Thyroid gland (tissue), 4 donors: ENCODE measurements at places on chromosomes 2 and 18.

- H3K27me3 ChIP-seq, result peaks cover 3% of the 10 kb centered on the region
- no peak for DNase-seq
- peak overlapping the region; percentile 54 for H3K27ac ChIP-seq
- H3K36me3 ChIP-seq, result no peaks in the 10 kb centered on the region
These were observed 969 bp upstream of the ALKAL2 start for GRCh38 chr2:288758-289361.

DNA sequence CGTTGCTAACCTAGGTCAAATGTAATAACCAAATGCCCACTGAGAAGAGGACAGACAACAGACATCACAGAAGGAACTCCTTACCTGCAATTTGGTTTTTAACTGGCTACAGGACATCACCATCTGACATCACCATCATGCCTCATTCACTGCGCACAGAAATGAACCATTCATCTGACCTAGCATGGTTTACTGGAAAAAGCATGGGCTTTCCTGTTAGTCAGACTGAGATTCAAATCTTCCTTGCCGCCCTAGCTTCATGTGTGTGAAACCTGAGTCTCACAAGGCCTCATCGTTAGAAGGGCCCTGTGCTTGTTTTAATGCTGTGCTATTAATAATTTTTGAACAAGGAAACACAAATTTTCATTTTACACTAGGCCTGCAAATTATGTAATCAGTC, 1.1 kb upstream of the HIBCH start:
- peaks cover 11% of the 10 kb centered on the region for H3K4me1 ChIP-seq
- H3K4me3 ChIP-seq, result no peak overlapping the region
- H3K27ac ChIP-seq, result peak overlapping the region; percentile 100
- DNase-seq, result no peak

DNA sequence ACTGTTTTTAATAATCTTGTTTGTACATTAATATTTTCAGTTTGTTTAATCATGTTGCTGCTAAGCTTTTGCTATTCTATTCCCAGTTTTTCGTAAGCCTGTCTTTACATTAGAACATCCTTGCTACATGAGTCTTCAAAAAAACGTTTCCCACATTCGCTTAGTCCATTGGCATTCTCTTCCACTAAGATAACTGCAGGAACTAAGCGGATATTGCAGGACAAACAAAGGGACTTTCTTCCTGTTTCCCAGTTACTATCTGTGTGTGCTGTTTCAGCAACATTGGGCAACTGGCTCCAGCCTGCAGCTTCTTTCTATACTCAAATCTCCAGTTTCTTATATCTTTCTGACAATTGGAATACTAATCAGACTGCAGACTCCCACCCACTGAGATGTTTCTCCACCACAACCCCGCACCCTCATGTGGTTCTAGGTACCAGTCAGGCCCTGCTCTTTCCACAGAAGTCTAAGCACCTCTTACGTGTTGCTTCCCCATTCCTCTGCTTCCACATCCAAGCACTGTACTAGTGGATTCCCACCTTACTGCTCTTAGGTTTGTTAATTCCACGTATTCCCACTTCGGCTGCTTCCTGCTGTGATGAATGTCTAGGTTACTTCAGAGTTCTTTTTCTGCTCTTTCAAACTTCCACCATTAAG, 420.3 kb downstream of the LRRTM4 start:
- H3K27me3 ChIP-seq, result no peaks in the 10 kb centered on the region
- H3K4me1 ChIP-seq, result no peaks in the 10 kb centered on the region
- no peak overlapping the region for H3K4me3 ChIP-seq
- H3K27ac ChIP-seq, result no peak overlapping the region
- no peaks in the 10 kb centered on the region for H3K36me3 ChIP-seq

- H3K4me3 ChIP-seq, result no peak overlapping the region
- H3K27ac ChIP-seq, result no peak overlapping the region
- H3K4me1 ChIP-seq, result peaks cover 40% of the 10 kb centered on the region
- H3K27me3 ChIP-seq, result peaks cover 46% of the 10 kb centered on the region
- DNase-seq, result peak; percentile 23
These were observed 739 bp downstream of the SIX2 start for GRCh38 chr2:45008296-45009129.
